ENCODE measurements at places on chromosomes 6 and 20. TPM values are rescaled to one million over a fixed set of nuclear protein-coding genes. Genes with fewer than 3 reads are reported as not detected.
A peak's percentile ranks its signal among the peaks of the same experiment; 100 is the strongest.

DNA sequence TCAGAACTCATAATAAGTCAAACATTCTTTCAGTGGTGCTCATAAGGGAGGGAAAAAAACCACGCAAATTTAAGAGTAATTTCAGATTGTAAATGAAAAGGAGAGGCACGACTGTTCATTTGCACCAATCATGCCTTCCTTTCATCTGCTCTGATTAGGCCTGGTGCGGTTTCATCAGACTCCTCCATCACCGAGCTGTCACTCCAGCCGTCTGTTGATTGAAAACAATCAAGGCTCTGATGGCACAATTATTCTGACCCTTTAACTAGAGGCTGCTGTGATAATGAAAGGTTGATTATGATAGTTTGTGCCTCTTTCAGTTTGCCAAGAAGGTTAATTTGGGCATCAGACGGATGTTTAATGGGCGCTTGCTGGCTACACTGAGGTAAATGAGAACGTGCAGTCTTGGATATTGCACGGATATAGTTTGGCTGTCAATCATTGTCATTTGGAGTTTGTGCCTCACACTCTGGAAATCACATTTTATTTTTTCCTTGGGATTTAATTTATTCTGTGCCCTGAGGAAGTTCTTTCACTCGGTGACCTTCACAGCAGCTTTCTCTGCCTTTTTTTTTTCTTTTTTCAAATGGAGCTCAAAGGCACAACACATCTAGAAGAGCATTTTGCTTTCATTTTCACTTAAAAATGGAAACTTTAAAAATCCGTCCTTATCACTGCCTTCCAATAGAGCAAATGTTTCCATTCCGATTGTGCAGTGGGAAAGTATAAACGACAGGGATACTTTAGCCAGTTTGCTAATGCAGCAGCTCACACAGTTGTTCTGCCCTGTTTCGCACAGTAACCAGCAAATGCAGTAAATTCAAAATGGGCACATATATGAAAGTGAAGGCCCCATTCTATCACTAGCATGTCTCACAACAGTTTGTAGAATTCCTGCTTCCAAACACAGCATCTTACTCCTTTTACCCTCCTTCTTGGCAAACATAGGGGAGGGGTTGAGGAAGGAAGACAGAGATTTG lies 172.8 kb downstream of the KLHL32 start:
- DNase-seq = no peak

- DNase-seq = peak; percentile 87
These were observed 16.1 kb upstream of the SERPINB1 start for GRCh38 chr6:2857580-2858337.

DNA sequence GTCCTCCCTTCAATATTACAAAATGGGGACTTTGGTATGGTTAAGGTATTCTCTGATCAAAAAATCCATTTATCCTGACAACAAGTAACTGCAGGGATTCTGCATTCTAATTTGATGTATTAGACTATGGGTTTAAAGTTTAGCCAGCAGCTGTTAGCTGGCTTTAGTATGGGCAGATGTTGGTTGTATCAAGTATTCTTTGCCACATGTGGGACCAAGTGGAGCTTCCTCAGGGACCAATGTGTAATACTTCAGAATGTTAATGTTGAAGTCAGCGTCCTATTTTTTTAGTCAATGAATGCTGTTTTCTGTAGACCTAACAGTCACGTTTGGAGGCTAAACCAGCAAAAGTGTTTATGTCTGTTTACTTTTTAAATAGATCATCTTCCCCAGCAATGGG lies 41.4 kb downstream of the MOXD1 start:
- no peak for DNase-seq

DNA sequence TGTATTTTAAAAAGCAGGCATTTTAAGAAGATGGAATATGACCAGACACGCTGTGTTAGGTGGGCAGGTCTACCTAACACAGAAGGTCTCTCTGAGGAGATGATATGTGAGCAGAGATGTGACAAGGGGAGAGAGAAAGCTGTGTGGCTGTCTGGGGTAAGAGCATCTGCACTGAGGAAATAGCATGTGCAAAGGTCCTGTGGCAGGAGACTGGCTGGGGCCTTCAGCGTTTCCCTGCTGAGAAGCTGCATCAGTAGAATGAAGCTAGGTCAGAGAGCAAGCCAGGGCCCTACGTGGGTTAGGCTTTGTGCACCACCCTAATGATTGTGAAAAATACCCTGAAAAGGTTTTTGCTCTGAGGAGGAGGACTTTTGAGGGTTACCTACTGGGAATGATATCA lies 87.0 kb downstream of the TXNDC5 start:
- DNase-seq = no peak

DNA sequence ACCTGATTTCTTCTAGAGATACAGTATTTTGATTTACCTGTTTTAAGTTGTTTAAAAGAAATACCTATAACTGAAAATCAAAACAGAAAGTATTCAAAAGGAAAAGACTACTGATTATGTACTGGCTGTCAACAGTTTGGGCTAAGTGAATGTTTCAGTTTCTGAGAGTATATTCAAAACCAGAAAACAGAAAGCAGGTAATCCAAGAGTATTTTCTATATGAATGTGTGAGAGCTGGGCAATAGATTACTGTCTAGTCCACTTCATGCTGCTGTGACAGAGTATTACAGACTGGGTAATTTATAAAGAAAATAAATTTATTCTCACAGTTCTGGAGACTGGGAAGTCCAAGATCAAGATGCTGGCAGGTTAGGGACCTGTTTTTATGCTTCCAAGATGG lies 261.0 kb downstream of the ARHGAP18 start:
- DNase-seq = no peak

Gene SLC12A5
- 4.1 TPM for polyA plus RNA-seq

Gene NRSN1
- polyA plus RNA-seq = not detected

Gene SLPI
- polyA plus RNA-seq = 11.9 TPM

Gene ATP9A
- polyA plus RNA-seq = 1.2 TPM

Gene DPPA5
- polyA plus RNA-seq = not detected

Gene SRSF12
- 0.33 TPM for polyA plus RNA-seq

Gene RIMS4
- polyA plus RNA-seq = under 0.01 TPM

Gene APMAP
- polyA plus RNA-seq = 31.5 TPM

Gene CFB
- polyA plus RNA-seq = 31.2 TPM

All from spleen (tissue), 13 donors.